ENCODE measurements at places on chromosomes 5 and 9.

DNA sequence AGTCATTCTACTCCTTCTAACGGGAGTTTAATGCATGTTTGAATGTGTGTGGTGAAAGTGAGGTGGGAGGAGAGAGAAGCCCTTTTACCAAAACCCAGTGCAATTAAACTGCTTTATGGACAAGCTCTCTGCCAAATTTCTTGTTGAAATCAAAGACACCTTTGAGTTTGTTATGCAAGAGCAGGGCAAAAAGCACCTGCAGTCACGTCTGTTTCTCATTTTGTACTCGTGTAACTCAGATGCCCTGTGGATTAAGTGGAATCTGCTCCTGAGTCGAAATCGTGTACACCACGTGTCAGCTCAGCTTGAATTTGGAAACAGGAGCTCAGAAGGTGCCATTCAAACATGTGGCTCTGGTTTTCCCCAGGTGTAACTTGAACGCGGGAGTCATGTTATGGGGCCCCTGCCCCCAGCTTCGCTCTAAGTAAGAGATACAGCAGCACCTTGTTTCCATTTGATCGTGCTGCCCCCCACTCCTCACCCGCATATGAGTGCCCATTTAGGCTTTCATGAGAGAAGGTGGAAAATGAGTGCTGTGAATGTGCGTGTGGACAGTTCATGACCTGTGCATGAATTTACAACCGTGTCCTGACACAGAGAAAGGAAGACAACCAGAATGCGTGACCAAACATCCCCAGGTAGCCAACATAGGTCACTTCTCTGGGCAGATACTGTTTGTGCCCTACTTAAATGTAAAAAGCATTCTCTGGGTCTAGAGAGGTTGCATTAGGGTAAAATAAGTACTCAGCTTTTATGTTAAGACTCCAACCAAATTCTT is 347.0 kb upstream of the SLC30A5 start:
- no peak for DNase-seq

- DNase-seq, result no peak
Measured at GRCh38 chr9:121954477-121955140, 138.5 kb downstream of the TTLL11 start.

DNA sequence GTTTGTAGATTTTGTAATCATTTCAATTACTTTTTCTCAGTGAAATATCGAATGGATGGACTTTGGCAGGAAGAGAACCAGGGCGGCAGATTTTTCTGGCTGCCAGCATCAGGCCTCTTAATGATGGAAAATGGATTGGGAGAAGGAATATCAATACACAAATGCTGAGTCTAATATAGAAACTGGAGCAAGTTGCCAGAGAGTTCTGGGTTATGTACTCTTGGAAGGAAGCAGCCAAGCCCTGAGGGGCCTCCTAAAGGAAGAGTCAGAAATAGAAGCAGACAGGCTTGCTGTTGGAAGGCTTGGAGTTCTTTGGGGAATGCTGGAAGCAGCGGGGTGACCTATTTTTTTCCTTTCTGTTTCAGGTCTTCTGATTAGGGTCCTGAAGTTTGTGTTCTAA is 428.6 kb downstream of the DMAC1 start:
- DNase-seq, result no peak

DNA sequence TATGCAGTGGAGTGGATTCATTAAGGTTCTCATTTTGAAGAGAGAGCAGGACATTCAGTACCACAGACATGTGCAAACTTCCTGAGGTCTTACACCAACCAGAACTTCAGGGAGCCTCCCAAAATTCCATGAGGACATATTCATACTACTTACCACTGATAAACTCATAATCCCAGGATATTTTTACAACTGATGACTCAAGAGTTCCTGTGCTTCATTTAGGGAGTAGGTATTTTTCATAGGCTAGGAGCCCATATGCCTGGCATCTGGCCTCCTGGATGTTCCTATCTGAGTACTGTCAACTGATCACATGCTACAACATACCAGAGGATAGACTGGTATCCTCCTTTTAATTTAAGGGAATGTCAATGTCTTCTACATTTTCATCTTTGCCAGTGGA is 578.0 kb downstream of the EFNA5 start:
- DNase-seq, result peak; percentile 28

DNA sequence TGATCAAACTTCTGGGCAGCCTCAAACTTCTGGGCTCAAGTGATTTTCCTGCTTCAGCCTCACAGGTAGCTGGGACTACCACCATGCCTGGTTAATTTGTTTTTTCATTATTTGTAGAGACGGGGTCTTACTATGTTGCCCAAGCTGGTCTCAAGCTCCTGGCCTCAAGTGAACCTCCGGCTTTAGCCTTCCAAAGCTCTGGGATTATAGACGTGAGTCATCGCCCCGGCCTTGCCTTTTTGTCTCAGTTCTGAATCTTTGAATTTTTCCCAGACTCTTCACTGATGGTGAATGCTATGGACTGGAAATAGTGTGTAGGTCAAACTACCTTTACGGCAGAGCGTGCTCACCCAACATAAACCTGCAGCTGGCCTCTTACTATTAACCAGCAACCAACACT is 32.3 kb upstream of the EGFLAM start:
- no peak for DNase-seq

GRCh38 chr9:77649109-77649812 is 1.1 kb upstream of the GNA14 start:
- DNase-seq, result peak; percentile 16

DNA sequence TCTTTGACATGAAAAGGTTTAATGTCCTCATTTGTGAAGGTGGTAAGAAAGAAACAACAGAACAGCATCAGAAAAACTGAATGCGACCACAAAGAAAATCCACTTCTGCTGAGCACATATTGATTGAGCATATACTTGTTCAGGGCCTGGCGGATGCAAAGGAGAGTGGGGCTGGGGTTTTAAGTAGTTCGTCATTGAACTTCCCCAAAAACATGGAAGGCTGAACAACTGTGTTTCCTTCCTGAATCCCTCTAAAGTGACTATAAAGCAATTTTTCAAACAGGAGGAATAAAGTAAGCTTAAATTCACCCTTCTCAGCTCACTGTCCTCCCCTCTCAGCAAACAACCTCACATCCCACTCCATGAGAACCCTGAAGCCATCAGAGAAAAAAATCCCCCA is 262.9 kb downstream of the AGTPBP1 start:
- no peak for DNase-seq

- DNase-seq, result no peak
Measured at GRCh38 chr5:1762883-1763547, 36.6 kb downstream of the MRPL36 start.

- no peak for DNase-seq
Measured at GRCh38 chr9:3193791-3194190, 332.0 kb downstream of the RFX3 start.

DNA sequence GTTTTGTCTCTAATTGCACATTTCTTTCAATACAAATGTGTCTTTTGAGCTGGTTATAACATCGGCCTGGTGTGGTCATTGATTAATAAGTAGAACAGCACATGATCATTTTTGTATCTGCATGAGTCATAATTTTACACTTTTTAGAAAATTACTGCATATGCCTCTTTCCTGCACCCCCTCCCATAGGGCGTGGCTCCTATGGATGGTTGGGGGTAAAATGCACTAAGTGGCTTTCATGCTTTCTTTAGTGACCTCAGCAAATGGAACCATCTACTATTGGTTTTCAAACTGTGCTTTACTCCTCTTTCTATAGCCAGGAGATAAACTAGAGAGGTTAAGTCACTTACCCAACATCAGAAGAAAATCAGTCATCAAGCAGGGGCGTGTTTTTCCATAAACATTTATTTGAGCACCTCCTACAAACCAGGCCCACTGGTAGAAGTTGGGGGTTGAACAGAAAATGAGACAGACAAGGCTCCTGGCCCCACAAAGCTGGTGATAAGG is 3.8 kb downstream of the ANXA6 start:
- DNase-seq, result no peak

DNA sequence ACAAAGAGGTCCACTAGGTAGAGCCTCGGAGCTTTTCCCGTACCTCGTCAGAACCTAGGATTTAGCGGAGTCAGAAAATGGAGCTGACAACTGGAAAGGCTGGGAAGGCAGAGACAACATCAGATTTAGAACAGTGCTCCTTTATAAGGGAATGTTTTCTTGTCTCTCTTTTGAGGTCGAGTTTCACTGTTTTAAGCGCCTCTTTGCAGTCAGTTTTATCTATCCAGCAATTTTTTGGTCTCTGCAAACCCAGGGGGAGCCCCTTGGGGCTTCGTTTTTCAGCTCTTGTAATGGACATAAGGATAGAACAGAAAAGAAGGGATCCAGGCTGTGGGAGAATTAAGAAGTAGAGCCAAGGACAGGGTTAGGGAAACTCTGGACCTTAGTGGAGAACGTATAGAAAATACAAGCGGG is 80.5 kb downstream of the FNBP1 start:
- no peak for DNase-seq

GRCh38 chr5:98846520-98846919 is 73.1 kb downstream of the RGMB start:
- no peak for DNase-seq

- no peak for DNase-seq
Measured at GRCh38 chr5:164351245-164351834, 845.9 kb downstream of the MAT2B start.

- DNase-seq, result no peak
Measured at GRCh38 chr9:14750821-14751220, 28.3 kb upstream of the CER1 start.

- no peak for DNase-seq
Measured at GRCh38 chr5:54624805-54625568, 107.4 kb downstream of the SNX18 start.

DNA sequence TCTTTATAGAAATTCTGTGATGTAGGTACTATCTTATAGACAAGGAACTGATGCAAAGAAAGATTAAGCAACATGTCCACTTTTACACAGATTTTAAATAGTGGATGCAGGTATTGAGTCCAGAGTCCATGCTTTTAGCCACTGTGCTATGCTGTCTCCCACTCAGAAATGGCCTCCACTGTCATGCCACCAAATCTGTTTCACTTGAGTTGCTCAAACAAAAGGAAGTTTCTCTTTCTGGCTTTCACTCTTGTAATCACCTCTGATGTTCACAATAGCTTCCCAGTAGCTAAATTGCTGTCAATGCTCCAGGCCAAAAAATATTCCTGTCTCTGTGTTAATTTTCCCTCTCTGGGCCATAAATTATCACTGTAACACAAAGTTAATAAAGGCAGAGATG is 77.0 kb upstream of the RASA1 start:
- DNase-seq, result no peak

- DNase-seq, result no peak
Measured at GRCh38 chr9:96484521-96484931, 34.6 kb downstream of the HABP4 start.

GRCh38 chr5:57692582-57693487 is 210.2 kb upstream of the ACTBL2 start:
- peak; percentile 98 for DNase-seq

DNA sequence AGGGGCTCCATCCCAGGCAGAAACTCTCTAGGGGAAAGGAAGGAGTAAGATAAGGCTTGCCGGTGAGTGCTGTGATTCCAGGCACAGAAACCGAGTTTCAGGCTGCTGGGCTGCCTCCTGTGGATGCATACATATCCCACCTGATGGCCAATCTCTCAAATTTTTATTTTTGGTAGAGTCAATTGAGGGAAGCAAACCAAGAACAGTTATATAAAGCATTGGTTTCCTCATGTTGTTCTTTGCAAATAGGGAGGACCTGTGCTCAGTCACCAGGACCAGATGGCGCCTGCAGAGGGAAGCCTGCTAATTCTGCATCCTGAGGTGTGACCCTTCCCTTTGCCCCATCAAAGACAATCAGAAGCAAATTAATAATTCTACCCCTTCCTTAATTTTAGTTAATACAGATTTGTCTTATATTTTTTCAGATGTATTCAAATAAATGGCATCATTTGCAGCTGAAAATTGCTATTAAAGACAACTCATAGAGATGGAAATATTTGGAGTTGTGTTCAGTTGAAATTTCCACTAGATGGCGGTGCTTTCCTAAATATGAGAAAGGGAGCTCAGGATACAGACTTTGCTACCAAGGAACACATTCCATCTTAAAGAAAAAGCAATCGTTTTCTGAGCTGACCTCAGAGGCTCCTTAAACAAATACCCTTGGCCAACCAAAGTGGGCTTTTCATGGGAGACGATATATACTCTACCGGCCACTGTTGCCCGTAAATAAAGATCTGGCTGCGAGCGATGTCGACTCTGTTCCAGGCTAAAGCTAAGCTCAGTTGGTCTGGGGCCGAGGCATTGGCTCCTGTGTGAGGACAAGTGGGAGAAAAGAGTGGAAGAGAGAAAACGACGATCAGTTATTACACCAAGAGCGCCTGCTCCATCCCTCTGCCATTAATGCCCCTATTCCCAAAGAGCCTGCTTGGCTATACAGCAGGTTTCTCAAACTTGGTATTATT is 225.7 kb upstream of the KLF9 start:
- DNase-seq, result peak; percentile 55

DNA sequence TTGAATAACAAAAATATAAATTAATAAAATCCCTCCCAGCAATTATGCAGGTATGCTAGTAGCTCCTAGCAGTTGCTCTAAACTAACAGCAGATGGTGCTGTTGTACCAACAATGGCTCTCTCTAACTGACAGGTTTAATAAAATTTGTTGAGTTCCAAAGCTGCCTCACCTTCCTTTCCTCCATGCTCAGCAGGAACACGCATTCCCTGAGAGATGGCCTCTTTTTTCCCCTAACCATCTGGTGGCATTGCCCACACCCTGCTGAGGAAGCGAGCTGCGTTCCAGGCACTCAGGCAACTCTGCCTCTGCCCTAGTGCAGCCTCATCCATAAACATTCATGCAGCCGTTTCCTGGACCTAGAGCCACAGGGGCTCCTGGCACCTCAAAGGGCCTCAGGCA is 106.2 kb downstream of the KLHL3 start:
- peak; percentile 60 for DNase-seq

DNA sequence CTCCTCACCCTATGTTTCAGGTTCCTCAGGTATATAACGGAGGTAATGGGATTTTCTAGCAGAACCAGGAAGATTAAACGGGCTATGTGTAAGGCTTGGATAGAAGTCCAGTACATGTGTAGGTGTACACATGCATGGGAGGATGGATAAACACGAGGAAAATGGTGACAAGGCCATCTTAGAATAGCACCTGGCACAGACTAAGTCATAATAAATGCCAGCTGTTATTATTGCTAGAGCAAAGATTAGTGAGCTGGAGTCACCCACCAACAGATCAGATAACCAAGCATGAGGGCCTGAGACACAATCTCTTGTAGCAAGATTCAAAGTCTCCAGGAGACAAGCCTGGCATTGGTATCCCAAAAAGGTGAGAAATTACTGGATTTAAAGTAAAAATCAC is 21.1 kb downstream of the SPOCK1 start:
- DNase-seq, result no peak

GRCh38 chr5:124056326-124056990 is 544.5 kb downstream of the CSNK1G3 start:
- no peak for DNase-seq

DNA sequence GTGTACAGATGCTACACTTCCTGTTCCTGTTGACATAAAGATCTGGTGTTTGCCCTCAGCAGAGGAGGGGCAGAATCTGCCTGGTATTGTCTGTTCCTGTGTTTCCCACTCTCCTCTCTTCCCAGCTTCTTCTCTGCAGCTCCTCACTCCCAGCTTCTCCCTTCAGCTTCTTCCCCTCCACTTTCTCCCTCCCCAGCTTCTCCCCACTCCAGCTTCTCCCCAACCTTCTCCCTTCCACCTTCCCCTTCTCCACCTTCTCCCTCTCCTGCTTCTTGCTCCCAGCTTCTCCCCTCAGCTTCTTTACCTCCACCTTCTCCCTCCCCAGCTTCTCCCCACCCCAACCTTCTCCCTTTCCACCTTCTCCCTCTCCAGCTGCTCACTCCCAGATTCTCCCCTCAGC is 148.9 kb upstream of the IRX2 start:
- DNase-seq, result no peak

GRCh38 chr9:82127465-82127864 is 138.9 kb downstream of the SPATA31D1 start:
- DNase-seq, result no peak

- DNase-seq, result no peak
Measured at GRCh38 chr9:134215699-134216448, 51.5 kb upstream of the RNU6ATAC start.

Measured in A172 (cell line).